Cardiac fibroblast (primary cell): ENCODE measurements at places on chromosomes 11 and 22.

DNA sequence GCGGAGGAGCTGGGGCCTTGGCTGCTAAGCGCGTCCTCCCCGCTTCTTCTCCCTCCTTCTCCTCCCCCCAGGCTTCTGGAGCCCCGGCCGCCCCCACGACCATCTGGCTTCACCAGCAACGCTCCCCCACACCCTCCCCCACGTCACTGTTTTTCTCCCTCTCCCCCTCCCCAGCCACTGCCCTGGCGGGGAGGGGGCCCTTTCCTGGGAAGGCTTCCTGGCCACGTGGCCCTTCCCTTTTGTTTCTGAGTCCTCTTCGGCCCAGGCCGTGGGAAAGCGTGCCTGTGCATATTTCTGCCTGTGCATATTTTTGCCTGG is 27.7 kb downstream of the RTN4R start:
- no peak for DNase-seq

DNA sequence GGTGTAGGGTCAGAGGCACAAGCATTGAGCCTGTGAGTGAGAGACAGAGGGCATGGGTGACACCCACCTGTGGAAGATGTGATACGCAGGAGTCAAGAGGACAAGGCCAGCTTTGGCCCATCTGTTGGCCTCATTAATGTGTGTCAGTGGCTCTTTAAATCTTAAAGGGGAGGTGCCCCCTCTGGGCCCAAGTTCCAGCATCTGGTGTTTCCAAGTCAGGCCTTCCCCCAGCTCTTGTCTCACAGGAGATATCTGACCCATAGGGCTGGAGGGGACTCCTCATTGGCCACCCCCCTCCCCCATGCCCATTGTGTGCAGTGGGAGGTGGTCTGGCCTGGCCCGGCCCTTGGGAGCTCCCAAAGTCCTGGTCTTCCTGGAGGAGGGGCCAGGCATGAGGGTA is 8.9 kb downstream of the KCNK7 start:
- DNase-seq: peak; percentile 79

- DNase-seq: peak; percentile 23
Measured at GRCh38 chr11:77287136-77287535, 14.3 kb downstream of the GDPD4 start.

GRCh38 chr11:34308049-34308912 is 49.5 kb downstream of the ABTB2 start:
- DNase-seq: peak; percentile 32

GRCh38 chr11:112596324-112596723 is 335.7 kb upstream of the PLET1 start:
- DNase-seq: no peak

- DNase-seq: peak; percentile 67
Measured at GRCh38 chr11:76770642-76771445, 12.3 kb upstream of the TSKU start.

DNA sequence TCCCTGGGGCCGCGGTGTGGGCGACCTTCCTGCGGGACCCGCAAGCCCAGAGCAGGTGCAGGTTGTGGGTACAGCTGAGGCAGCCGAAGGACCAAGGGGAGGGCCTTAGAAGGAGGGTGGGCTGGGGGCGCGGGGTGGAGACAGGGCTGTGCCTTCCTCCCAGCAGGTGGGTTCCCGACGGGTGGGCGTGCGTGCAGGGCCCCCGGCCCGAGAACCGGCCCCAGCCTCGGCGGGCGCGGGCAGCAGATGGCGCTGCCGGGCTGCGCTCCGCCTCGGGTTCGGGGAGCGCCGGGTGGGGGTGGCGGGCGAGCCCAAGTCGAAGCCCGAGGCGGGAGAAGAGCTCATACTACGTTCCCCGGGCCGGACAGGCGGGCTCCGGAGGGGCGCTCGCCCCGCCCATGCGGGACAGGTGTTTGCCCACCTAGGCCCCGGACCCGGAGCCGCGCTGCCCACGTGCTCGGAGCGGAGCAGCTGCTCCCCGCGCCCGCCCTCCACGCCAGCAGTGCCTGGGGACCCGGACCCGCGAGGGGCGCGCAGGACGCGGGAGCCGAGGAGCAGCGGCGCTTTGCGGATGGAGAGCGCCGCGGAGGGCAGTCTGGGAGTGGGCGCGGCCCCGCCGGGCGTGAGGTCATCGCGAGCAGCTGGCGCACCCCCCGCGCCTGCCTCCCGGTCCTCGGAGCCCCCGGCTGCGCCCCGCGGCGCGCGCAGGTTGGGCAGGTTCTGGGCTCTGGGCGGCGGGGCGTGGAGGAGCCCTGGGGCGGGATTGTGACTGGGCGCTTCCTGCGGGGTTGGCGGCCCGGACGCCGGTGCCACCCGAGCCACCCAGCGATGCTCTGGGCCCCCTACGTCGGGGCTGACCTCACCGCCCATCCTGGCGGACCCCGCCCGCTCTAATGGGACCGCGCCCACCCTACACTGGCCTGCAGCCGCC is 25.3 kb downstream of the DUSP8 start:
- peak; percentile 25 for DNase-seq

DNA sequence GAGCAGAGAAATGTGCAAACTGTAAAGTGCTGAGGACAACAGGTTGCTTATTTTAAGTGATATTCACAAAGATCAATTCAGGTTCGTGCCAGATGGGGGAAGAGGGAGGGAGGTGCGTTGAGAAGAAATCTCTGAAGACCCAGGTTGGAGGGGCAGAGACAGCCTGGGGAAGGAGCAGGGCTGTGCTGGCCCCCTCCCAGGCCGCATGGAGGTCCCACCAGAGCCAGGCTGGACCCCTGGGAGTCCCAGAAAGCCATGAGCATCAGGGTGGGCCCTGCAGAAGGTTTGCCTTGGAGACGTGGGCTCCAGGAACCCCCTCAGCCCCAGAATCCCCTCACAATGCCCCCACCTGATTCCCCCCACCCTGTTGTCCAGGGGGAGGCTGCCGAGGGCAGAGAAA is 47.4 kb downstream of the IGLL1 start:
- DNase-seq: no peak

DNA sequence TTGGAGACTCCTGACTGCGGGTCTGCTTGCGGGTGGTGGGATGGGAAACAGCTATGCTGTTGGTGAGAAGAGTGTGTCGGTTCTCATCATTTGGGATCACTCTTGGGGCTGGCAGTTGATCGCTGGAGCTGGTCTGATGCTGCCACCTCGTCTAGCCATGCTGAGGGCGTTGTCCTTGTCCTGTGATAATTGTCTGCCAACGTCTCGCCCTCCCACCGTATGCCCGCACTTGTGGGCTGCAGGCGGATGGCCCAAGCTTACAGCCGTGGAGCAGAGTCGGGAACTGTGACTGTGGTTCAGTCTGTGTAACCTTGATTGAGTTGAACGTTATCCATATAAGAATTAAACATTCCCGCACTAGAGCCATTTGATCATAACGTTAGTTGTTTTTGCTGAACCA is 204.4 kb downstream of the TBC1D22A start:
- DNase-seq: no peak

GRCh38 chr11:16338393-16338792 is 18.0 kb downstream of the SOX6 start:
- peak; percentile 10 for DNase-seq

DNA sequence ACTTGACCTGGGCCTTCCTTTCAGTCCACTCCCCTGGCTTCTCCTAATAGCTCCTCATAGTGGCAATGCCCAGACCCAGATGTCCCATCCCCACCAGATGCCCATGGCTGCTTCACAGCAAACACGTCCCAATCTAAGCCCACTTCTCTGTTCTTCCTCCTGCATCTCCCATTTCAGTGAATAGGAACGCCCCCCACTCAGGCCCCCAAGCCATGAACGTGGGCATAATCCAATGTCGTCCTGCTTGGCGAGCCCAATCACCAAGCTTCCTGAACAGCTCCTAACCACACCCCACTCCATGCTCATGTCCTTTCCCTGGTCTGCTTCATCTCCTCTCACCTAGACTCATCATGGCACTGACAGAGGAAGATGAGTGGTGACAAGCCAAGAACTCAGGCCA is 8.9 kb downstream of the IL18BP start:
- no peak for DNase-seq
